Esophagus muscularis mucosa (tissue), 4 donors: ENCODE measurements at places on chromosomes 5 and 9. TPM values are rescaled to one million over a fixed set of nuclear protein-coding genes. Genes with fewer than 3 reads are reported as not detected.

BRINP1 gene
- total RNA-seq, result not detected

DNA sequence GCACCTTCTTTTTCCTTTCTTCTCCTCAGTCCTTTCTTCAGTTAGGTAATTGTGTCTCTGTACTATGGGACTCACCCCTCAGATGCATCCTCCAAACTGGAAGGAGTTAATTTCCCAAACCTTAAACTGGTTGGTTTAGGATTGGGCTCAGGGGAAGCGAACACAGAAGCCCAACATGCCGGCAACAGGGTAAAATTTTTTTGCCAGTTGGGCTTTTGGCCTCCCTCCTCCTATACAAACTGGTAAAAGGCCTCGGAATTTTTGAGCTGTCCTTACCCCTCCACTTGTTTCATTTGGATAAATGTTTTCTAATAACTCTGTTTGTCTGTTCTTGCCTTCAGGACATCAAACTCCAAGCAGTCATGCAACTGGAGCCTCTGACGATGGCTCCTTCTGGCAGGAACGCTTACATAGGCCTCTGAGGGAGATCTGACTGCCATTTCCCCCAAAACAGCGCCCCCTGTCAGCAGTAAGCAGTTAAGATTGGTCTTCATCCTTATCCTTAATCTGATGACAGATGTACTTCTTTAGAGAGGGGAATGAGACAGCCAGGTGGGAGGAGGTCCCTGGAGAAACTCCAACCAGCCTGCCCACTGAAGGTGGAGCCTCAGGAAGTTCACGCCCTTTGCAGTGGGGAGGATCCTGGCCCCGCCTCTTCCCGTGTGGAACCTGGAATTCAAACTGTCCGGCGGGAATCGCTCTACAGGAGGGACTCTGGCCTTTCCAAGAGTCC, 57.8 kb upstream of the SPINK5 start:
- no peak for DNase-seq

DNA sequence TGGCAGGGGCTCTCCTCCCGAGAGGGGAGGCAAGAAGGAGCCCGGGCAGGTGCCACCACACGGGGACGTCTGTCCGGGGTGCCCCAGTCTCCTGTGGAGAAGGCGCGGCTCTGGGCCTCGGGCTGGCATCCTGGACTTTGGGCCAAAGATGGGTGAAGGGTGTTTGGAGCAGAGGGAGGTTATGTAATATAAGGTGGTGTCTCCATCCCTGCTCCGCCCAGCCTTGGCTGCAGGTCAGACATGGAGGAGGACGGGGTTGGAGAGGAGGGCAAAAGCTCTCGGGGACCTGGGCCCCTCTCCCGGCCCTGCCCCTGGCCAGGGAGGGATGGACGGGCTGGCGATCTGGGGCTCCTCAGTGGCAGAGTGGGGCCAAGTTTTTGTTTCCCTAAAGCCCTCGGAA, 1.2 kb upstream of the SOHLH1 start:
- DNase-seq, result no peak

CCDC152 gene
- total RNA-seq, result 0.42 TPM

- DNase-seq, result no peak
Observed at GRCh38 chr5:139863361-139863760, 67.8 kb downstream of the PSD2 start.

GRCh38 chr9:26325444-26325829, 567.2 kb downstream of the CAAP1 start:
- DNase-seq, result no peak

- DNase-seq, result no peak
Observed at GRCh38 chr9:16306586-16306985, 563.9 kb downstream of the BNC2 start.

DNA sequence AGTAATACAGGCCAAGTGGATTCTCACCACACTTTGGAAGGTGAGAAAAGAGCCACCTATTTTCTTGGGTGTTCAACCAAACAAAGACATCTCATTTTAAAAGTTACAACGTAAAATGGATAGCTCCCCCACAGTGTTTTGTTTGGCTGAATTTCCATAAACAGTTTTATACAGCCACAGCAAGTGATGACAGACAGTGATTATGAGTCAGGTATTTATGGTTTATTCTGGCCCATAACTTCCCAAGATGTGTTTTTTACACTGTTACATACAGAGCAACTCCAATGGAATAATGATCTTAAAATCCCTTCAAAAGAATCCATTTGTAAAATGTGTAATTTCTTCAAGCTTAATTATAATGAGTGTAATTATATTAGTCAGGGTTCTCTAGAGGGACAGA, 421.3 kb downstream of the TLE1 start:
- DNase-seq, result no peak

- DNase-seq, result no peak
Observed at GRCh38 chr5:126129431-126129830, 293.8 kb upstream of the GRAMD2B start.

DNA sequence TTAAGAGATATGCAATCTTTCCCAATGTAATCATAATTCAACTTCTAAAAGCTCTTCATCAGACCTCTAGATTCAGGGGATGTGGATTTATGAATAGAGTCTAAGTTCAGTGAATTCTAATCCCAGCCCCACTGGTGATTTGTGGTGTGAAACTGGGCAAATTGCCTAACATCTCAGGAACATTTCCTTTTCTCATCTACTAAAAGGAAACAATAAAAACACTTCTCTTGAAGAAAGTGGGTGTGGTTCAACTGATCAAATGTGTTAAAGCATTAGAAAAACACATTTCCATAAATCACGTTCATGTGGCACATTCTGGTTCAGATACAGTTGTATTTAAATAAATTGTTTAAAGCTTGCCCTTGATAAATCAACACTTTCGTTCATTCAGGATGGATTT, 631.7 kb upstream of the CDH6 start:
- no peak for DNase-seq

SMIM33 gene
- total RNA-seq, result not detected

GGTA1 gene
- total RNA-seq, result 6.6 TPM

TOR2A gene
- 9.2 TPM for total RNA-seq

DNA sequence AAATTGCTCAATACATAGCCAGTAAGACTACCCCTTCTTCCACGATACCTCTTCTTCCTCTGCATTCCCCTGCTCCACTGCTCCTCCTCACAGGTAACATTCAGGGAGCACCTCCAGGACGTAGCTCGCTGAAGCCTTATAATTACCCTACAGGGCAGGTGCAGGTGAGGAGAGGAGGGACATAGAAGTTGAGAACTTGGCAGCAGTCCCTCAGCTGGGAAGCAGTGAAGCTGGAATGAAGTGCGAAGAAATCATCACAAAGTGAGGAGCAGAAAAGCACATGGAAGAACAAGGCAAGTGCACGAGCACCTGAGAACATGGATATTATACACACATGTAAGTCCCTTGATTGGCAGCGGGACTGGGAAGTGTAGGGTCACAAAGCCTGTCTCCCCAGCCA, 118.2 kb downstream of the HSD17B3 start:
- DNase-seq, result no peak

- DNase-seq, result no peak
Observed at GRCh38 chr5:7251132-7251531, 144.8 kb upstream of the ADCY2 start.

DNA sequence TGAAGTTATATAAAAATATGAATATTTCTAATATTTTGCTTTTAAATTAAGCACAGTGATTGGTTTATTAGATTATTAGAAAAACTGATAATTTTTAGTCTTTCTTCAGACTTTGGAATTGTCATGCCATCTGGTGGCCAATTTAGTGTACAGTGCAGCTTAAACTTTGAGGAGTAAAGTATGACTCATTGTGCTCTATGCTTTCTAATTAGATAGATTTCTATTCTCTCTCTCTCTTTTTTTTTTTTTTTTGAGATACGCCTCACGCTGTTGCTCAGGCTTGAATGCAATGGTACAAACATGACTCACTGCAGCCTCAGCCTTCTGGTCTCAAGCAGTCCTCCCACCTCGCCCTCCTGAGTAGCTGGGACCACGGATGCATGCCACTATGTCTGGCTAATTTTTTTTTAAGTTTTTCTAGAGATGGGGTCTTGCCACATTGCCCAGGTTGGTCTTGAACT, 42.1 kb upstream of the GPR21 start:
- DNase-seq, result no peak

DNA sequence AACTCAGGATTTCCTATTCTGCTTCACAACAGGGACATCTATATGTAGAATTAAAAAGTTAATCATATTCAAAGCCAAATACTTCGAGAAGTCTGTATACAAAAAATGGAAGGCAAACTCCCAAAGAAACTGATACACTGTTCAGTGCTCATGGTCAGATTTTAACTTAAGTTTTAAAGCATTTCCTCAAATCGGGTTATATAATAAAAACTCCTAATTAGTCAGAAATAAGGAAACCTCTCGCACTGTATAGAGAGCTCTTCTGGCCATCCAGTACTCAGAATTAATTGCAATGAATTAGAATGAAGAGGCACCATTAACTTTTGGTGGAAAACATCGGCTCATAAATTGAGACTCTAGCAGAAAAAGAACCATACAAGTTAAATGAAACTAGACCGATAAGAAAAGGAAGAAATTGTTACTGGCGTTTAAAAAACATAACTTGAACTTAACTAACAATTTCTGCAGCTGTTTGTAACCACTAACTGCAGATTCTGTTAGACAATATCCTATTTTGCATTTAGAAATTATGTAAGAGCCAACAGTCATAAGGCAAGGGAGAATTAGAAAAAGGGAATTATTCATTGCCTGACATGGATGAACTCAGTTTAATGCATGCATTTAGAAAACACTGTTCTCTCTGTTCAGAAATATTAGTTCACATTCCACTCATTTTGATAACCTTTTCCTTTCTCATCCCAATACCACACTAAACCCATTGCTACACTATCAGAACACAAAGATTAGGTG, 96.6 kb downstream of the FNBP1 start:
- no peak for DNase-seq
